ENCODE measurements at places on chromosomes 16 and 17.

DNA sequence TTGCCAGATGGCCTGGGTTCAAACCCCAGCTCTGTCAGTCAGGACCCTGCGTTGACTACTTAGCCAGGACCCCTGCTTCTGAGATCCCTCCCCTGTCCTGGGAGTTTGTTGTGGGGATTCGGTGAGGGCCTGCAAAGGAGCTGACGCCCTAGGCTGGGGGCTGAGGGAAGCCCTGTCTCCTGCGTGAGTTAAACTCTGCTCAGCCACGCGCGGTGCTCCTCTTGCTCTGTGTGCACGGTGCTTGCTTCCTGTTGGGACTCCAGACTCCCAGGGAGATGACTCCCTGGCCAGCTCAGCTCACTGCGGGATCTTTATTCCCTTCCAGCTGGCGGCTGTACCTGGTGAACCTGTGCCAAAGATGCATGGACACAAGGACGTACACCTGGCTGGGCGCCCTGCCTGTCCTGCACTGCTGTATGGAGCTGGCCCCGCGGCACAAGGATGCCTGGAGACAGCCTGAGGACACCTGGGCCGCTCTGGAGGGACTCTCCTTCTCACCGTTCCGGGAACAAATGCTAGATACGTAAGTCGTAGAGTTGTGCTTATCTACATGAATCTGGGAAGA, 37.4 kb downstream of the RNF213 start:
- no peak for DNase-seq

GRCh38 chr16:12166271-12166670, 189.7 kb downstream of the SNX29 start:
- no peak for DNase-seq

DNA sequence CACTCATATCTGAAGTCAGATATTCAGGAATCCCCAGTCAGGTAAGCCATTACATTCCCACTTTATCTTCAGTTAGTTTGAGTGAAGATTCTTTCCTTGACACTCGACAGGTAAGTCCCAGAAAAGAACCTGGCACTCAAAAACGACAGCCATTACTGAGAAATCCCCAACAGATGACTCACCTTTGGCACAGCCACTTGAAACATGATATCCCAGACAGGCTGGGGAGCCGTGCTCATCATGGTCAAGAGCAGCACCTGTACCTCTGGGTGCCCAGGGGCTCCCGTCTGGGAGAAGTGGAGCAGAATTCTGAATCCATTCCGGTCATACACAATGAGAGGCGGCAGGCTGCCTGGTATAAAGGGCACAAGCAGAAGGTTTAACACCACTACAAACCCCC, 16.8 kb upstream of the COG7 start:
- no peak for DNase-seq

GRCh38 chr17:3986939-3987335, 22.7 kb upstream of the ATP2A3 start:
- DNase-seq = no peak

DNA sequence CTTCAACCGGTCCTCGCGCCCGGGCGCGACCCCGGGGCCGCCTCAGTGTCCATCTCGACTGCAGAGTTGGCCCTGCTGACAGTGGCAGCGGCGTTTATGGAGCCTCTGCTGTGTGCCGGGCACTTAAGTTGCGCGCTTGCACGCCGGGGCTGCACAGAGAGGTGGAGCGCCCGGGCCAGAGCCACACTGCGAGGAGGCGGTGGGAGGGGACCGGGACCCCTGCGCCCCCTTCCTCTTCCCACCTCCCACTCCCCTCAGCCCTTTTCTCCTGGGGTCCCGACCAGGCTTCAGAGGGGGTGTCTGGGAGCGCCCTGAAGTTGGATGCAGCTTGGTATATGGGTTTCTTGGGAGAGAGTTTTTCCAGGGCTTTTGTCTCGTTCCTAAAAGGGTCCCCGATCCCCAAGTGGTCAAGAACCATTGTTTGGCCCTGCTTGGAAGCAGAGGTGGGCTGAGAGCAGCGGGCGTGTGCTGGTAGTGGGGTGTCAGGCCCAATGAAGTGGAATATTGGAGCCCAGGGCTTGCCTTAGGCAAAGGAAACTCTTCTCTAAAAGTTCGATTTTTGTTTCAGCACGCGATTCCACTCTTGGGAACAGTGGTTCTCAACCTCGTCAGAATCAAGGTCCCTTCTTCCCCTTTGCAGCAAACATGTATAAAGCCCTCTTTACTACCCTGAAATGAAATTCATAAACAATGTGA, 605 bp downstream of the MRTFB start:
- no peak for DNase-seq

DNA sequence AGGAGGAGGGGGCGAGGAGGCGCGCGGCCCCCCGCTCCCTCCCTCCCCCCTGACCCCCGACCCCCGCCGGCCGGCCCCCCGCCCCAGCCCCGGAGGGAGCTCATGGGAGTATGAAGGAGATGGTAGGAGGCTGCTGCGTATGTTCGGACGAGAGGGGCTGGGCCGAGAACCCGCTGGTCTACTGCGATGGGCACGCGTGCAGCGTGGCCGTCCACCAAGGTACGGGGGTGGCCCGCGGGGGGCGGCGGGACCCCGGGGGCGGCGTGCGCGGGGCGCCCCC, 390 bp downstream of the MLLT6 start:
- DNase-seq = no peak

DNA sequence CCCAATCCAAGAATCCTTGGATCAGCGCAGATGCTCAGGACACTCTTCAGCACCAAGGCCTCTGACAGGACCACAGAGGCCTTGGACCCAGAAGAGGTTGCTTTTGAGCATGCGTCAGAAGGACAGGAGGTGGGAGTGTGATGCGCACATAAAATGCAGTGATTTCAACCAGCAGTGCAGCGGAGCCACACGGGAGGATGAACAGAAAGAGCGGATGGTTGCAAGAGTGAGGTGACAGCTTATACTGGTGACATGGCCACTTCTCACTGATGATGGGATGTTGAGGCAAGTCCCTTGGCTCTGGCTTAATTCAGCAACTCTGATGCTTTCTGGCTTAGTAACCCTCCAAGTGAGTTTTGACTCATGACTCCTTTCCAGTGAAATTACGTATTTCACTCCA, 25.2 kb upstream of the ERN1 start:
- no peak for DNase-seq

DNA sequence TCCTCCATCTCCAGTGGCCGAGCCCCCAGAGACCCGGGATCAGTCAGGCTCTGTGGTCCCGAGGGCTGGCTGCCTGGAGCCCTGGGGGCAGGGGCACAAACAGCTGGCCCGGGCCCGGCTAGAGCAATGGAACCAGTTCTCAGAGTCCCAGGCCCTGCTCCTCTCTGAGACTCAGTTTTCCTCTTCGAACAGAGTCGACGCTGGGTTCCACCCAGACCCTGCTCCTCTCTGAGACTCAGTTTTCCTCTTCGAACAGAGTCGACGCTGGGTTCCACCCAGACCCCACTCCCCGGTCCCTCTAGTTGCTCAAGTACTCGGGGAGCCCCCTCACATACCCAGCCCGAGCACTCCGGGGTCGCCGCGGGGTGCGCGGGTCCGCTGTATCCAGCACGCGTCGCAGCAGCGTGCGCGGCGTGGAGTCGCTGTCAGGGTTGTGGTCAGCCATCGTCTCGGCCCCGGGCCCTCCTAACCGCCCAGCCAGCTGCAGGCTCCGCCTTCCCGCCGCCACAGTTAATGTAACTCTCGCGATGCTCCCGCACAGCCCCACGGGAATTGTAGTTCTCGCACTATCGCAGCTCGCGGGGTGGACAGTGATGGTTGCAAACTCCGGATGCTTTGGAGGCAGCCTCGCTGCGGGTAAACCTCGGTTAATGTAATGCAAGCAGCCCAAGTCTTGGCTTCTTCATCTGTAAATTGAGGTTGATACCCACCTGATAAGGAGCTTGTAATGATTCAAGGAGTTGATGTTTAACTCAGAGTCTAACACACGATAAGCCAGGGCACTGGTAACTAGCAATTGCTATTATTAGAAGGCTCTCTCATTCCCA, 8.5 kb upstream of the THAP11 start:
- DNase-seq = peak; percentile 94
